AG09319 (cell line): ENCODE measurements at places on chromosomes 16 and 17.

- no peak for DNase-seq
Observed at GRCh38 chr17:64739316-64740058, 77.4 kb upstream of the SMURF2 start.

- no peak for DNase-seq
Observed at GRCh38 chr17:72775919-72776318, 316.6 kb downstream of the SLC39A11 start.

- no peak for DNase-seq
Observed at GRCh38 chr17:63474174-63474573, 2.7 kb upstream of the ACE start.

- DNase-seq, result no peak
Observed at GRCh38 chr17:70144260-70144846, 25.0 kb upstream of the KCNJ2 start.

- no peak for DNase-seq
Observed at GRCh38 chr17:31051506-31051905, 43.3 kb upstream of the NF1 start.

GRCh38 chr16:78515421-78515820, 416.0 kb downstream of the WWOX start:
- DNase-seq, result no peak

GRCh38 chr17:75571197-75571884, 16.3 kb upstream of the MYO15B start:
- DNase-seq, result no peak

DNA sequence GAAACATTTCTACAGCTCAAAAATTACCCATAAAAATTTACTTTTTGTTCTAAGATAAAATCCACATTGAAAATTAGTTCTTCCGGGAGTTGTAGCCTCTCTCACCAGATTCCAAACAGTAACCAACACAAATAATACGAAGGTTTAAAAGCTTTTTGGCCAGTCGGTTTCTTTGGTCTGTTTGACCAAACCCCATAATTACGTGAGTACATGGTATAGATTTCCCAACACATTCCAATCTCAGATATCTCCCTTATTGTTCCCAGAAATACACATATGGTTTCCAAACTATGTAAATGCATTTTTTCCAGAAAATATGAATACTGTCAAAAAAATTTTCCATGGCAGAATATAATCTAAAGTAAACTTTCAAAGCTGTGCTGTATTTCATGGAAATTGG, 722.0 kb downstream of the KCNJ2 start:
- DNase-seq, result no peak

GRCh38 chr16:11780991-11781680, 15.9 kb downstream of the ZC3H7A start:
- no peak for DNase-seq

GRCh38 chr17:5429191-5429887, 9.4 kb downstream of the RPAIN start:
- peak; percentile 30 for DNase-seq

DNA sequence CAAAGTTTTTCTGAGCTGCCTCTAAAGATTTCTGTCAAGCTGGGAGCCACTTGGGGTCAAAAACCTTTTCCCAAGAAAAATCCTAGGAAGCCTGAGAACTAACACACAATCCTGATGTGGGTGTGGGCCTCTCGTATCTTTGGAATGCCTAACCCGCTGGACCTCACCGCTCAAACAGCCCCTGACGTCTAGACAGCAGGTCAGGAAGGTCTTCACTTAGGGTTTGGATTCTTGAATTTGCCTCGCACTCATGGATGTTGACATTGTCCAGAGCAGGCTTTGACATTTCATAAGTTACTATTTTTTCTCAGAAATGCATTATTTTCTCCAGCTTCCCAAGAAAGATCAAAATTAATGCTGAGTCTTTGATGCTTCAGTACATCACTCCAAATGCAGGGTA, 18.9 kb downstream of the TEX2 start:
- no peak for DNase-seq

- no peak for DNase-seq
Observed at GRCh38 chr17:70644096-70644495, 474.8 kb downstream of the KCNJ2 start.

DNA sequence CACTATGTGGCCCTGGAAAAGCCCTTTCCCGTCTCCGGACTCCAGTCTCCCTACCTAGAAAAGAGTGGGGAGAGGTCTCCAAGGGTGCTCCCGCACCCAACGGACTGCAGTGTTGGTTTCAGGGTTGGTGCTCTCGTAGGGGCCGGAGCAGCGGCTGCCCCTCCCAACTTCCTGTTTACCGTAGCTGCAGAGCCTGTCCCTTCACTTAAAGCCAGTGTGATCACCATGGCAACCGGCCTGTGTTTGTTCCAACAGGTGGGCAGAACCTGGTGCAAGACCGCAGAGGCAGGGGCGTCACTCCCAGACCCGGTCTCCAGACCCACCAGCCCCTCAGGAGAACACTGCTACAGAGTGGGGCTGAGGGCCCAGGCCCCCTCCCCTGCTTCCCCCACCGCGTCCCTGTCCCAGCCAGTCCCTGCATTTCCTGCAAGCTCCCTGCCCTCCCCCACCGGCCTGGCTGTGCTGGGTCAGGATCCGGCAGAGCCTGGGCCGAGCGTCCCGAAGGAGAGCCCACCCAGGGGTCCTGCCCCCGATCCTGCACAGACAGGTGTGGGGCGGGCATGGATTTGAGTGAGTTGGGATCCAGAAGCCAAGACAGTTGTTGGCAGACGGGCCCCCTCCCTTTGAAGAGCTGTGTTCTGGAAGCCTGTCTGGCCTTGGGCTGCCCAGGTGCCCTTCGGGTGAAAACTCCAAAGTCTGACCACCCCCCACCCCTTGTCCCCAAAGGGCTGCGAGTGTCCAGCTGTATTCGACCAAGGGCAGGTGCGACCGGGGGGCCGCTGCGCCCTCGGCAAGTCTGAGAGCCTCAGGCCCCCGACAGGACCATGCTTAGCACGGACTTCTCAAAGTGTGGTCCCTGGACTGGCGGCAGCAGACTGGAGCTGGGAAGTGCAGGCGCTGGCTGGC, 1.5 kb upstream of the BAIAP3 start:
- DNase-seq, result peak; percentile 11

DNA sequence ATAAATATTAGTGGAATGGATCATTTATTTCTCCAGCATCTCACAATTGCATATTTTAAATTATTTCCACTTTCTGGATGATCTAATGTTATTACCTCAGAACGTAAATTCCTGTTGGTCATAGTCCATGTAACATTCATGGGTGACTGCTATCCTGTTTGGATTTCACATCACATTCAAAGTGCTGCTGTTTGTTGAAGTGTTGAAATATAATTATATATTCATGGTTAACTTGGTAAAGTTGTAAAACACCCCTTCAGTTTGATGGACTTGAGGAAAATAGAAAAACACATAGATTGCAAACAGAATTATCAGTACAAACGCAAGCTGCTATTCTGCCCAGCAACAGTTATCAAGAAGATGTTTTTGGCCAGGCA, 59.6 kb downstream of the TANGO6 start:
- DNase-seq, result no peak

GRCh38 chr16:82146957-82147356, 23.1 kb downstream of the MPHOSPH6 start:
- DNase-seq, result no peak

DNA sequence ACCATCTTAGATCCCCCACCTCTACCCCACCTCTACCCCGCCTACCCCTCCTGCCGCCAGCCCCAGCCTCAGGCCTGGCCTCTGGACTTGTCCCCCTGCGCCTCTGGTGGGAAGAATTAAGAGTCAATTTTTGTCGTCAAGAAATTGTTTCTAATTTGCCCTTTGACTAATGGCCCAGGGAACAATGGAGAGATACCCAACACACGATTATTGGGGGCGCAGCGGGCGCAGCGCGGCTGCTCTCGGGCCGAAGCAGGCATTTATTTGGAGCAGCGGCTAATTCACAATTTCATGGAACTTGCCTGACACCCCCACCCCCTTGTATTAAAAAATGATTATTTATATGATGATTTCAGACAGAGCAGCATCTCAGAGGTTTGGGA, 4.4 kb upstream of the BAHCC1 start:
- no peak for DNase-seq

DNA sequence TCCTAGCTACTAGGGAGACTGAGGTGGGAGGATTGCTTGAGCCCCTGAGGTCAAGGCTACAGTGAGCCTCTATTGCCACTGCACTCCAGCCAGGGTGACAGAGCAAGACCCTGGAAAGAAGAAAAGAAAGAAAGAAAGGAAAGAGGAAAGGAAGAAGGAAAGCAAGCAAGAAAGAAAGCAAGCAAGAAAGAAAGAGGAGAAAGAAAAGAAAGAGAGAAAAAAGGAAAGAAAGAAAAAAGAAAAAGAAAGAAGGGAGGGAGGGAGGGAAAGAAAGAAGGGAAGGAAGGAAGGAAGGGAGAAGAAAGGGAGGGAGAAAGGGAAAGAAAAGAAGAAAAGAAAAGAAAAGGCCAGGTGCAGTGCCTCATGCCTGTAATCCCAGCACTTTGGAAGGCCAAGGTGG, 9.0 kb downstream of the ACTG1 start:
- no peak for DNase-seq

- no peak for DNase-seq
Observed at GRCh38 chr16:4602331-4602730, 12.4 kb downstream of the UBALD1 start.

- DNase-seq, result peak; percentile 35
Observed at GRCh38 chr17:8520981-8521380, 85.3 kb downstream of the NDEL1 start.

GRCh38 chr17:49495842-49496182, 719 bp downstream of the NGFR start:
- no peak for DNase-seq

DNA sequence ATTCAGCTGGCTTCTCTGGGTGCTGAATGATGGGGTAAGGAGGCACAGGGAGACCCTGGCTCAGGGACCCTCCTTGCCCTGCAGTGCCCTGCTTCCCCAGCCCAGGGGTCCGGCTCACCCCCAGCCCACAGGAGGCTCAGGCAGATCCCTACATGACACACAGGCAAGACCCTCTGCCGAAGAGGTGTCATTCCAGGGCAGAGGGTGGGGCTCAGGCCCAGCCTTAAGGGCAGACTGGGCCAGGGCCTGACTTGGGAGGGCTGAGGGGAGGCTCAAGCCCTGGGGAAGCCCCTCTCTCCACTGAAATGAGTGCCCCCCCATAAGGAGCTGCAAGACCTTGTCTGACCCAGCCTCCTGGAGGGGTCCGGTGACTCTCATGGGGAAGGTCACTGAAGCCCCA, 30.3 kb upstream of the KSR1 start:
- DNase-seq, result no peak

DNA sequence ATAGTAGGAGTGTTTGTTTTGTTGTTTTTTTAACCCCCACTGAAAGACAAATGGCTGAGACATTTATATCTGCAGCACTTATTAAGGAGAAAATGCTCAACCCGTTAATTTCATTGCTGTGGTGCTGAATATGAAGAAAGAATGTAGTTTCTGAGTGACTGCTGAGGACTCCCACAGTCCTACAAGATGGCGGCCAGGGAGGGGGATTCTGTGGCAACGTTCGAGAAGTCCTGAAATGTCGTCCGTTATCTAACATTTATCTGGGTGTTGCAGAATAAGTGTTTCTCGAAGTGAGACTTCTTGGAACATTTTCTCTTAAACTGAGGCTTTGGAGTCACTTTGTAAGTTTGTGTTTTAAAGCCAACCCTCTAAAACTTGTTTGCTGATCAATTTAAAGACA, 530.4 kb downstream of the XYLT1 start:
- no peak for DNase-seq

GRCh38 chr17:59418732-59419166, 87.3 kb downstream of the YPEL2 start:
- DNase-seq, result no peak

GRCh38 chr16:13911306-13911705, 8.6 kb upstream of the ERCC4 start:
- no peak for DNase-seq

DNA sequence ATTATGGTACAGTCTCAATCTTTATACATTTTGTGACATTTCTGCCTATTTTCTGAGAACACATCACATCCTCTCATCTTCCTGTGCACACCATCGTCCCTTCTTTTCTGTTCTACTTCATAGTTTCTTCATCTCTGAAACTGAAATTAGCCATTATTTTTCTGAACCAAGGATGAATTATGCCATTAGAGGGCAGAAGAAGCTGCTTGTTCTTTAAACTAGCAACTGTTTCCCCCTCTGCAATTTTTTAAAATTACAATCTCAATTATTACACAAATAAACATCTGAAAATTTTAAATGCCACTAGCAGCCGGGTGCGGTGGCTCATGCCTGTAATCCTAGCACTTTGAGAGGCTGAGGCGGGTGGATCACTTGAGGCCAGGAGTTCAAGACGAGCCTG, 41.3 kb downstream of the RBBP6 start:
- DNase-seq, result peak; percentile 49

DNA sequence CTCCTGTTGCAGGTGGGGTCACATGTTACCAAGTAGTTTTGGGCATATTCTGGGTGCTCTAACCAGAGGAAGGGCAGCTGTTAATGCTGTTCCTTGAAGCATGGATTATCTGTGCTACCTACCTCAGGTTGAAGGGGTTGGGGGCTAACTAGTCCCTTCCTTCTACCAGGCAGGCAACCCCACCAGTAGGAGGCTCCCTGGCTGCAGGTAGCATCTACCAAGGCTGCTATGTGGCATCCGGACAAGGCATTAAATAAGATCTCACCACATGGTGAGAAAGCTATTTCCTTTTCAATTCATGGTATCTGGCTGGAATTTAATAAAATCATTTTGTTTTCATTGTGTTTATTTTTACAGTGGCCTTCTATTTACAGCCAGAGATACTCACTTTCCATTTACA, 62.5 kb downstream of the CACNG3 start:
- DNase-seq, result no peak

DNA sequence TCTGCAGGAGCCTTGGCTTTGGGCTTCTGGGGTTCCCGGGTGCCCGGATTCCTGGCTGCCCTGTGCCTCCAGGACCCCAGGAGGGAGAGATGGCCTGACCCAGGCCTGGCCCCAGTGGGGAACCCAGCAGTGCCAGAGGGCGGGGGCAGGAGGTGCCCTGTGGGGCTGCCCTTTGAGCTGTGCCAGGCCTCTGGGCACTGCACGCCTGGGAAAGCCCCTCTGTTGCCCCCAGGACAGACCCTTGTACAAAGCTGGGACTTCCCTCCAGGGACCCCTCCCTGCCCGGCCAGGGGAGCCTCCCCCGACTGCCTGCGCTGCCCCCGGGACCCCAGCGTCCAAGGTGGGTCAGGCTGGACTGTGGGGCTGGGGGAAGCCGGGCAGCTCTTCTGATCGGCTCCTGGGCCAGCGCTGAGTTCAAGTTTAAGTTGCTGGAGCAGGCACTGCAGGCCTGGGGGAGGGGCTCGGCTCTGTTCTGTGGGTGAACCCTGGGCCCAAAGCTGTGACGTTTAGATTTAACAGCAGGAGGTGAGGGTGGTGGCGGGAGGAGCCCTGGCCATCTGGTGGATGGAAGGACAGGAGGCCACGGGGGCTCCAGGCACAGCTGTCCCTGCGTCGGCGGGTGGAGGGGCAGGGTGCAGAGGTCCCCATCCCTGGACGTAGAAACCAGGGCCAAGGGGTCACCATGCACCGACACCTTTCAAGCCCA, 27.6 kb upstream of the C1QTNF8 start:
- DNase-seq, result no peak

- DNase-seq, result no peak
Observed at GRCh38 chr16:48542966-48543365, 67.0 kb downstream of the N4BP1 start.
